Neural crest cell (in vitro differentiated cells): ENCODE measurements at places on chromosomes 2 and 18. TPM values are rescaled to one million over a fixed set of nuclear protein-coding genes. Genes with fewer than 3 reads are reported as not detected.
A peak's percentile ranks its signal among the peaks of the same experiment; 100 is the strongest.

- DNase-seq: no peak
These were observed 36.5 kb upstream of the STAT4 start for GRCh38 chr2:191187105-191187829.

DNA sequence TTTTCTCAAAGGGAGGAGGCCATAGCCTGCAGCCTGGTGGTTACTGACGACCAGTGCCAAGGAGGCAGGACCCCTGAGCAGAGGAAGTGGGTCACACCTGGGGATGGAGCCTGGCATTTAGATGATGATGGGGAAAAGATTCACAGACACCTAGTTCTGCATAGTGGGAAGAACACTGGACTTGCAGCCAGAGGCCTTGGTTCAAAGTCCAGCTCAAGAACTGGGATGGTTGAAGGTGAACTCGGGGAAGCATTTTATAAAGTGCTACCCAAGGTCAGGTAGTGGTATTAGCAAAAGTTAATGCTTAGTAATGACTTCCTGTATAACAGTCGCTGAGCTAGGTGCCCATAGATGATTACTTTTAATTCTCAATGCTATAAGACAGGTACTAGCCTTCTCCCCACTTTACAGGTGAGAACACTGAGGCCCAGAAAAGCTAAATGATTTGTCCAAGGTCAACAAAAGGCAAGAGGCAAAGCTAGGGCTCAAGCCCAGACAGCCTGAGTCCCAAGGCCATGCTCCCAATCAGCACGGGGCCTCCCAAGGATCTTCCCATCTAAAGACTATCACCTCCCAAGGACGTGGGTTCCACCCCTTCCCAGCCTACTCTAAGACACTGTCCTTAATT is 134.4 kb downstream of the TNS1 start:
- no peak for DNase-seq

DNA sequence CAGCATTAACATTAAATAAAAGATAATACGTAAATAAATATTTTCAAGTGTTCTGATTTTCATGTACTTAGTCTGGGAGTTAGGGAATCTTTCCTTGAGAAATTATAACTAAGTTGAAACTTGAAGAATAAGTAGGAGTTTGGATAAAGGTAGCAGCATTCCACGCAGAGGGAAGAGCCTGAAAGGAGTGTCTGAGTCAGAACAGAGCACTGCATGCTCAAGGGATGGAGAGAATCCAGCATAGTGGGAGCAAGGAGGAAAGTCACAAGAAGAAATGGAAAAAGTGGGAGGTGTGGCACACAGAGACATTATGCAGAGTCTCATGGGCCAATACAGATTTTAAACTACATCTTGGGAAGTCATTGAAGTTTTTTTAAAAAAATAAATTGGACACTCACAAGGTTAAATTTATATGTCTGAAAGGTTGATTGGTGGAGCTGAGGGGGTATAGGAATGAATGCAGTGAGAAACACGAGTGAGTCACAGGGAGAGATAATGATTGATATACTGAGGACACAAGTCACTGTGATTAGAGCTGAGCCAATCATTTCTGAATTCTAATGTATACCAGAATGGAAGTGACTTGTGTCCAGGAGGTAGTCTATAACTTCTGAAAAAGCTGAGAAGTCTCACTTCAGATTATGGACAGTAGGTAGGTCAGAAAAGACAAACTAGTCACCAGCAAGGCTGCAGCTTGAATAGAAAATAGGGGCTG is 66.9 kb downstream of the ICOS start:
- no peak for DNase-seq

- no peak for DNase-seq
These were observed 40.1 kb downstream of the AMER3 start for GRCh38 chr2:130795431-130795830.

GRCh38 chr2:177275040-177275742 is 10.7 kb upstream of the NFE2L2 start:
- DNase-seq: no peak

- no peak for DNase-seq
These were observed 66.6 kb upstream of the HDAC4 start for GRCh38 chr2:239467281-239467955.

- no peak for DNase-seq
These were observed 483.5 kb downstream of the LRP1B start for GRCh38 chr2:141647353-141647752.

- no peak for DNase-seq
These were observed 599.5 kb upstream of the SYT4 start for GRCh38 chr18:43876748-43877147.

GRCh38 chr2:146597291-146597690 is 1247.5 kb upstream of the ACVR2A start:
- no peak for DNase-seq

DNA sequence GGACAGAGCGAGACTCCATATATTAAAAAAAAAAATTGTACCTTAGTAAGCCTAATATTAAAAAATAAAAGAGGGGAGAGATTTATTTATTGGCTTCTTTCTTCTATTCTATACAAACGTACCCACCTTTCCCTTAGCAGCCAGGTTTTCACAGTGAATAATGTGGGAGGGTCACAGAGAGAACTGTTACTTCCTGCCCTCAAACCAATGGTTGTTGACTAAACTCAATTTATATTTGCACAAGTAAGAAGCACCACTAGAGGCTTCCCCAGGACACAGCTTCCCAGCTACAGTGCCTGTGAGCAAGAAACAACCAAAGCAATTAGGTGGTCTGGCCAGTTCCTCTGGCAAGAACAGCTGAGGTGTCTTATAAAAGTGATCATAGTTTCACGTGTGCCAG is 28.9 kb upstream of the GALR1 start:
- DNase-seq: no peak

- DNase-seq: no peak
These were observed 170.3 kb downstream of the LDLRAD4 start for GRCh38 chr18:13388586-13389490.

DNA sequence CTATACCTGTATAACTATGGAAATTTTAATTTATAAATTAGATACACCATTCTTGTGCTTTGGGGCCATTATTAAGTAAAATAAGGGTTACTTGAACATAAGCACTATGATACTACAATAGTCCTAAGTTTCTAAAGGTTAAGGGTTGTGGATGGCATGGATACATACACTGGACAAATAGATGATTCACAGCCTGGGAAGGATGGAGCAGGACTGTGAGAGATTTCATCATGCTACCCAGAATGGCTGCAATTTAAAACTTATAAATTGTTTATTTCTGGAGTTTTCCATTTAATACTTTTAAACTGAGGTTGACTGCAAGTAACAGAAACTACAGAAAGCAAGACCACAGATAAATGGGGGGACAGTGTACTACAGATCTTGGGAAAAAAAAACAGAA is 295.8 kb upstream of the ZNF804A start:
- no peak for DNase-seq

GRCh38 chr2:157596992-157597681 is 31.5 kb downstream of the ACVR1C start:
- peak; percentile 39 for DNase-seq

GRCh38 chr2:3249476-3249962 is 128.1 kb downstream of the EIPR1 start:
- DNase-seq: no peak

- DNase-seq: no peak
These were observed 12.6 kb upstream of the POLE4 start for GRCh38 chr2:74945788-74946331.

DNA sequence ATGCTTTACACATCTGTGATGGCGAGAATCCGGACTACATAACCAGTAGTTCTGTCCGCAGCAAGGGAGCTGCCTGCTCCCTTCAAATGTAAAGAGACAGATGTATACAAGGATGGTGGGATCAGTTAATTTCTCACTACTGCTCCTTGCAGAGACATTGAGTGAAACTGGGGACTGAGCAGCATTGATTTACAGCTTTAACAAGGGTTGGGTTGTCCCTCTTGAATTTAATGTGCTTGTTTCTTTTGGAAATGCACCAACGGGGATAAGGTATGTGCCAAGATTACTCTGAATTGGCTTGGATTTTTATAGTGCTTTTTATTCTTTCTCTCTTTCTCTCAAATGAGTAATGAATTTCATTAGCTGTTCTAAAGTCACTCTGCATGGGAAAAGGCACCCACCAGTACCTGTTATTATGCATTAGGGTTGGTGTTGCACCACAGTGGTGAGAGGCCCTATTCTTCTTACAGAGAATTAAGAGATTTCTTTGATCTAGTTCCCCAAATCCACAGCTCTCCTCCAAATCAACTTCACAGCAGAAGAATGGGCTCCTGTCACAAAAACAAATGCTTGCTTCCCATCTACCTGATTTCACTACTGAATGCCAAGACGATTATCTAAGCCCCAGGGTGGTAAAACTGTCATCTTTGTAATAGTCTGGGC is 107.6 kb downstream of the DOCK10 start:
- no peak for DNase-seq

GRCh38 chr2:222733846-222734702 is 62.6 kb downstream of the MOGAT1 start:
- peak; percentile 40 for DNase-seq

GRCh38 chr2:2689306-2689705 is 358.2 kb upstream of the MYT1L start:
- no peak for DNase-seq

CDH19 gene
- total RNA-seq: 14.7 and 16.3 TPM in 2 replicates

TOGARAM2 gene
- total RNA-seq: 0.35 TPM in 1 of 2 replicates, not detected in the other

GATA6 gene
- not detected in 2 replicates for total RNA-seq

PSMA8 gene
- not detected in 2 replicates for total RNA-seq

SMPD4 gene
- 91.7 and 103 TPM in 2 replicates for total RNA-seq

LCT gene
- total RNA-seq: 0.14 and 0.19 TPM in 2 replicates

GNLY gene
- not detected in 2 replicates for total RNA-seq
